ENCODE measurements at places on chromosomes 13 and 19. TPM values are rescaled to one million over a fixed set of nuclear protein-coding genes. Genes with fewer than 3 reads are reported as not detected.

Gene MATK
- total RNA-seq = 39.3 TPM

Gene PGLYRP1
- not detected for total RNA-seq

Gene LRG1
- 0.21 TPM for total RNA-seq

Gene ZNF823
- 4.1 TPM for total RNA-seq

Gene ZNF69
- total RNA-seq = 3.0 TPM

Gene ZNF66
- 7.3 TPM for total RNA-seq

Gene NTN5
- total RNA-seq = 0.06 TPM

Gene MYO1F
- 36.1 TPM for total RNA-seq

Gene PCSK4
- 1.3 TPM for total RNA-seq

Gene RAB20
- 2.3 TPM for total RNA-seq

Gene GPR4
- total RNA-seq = not detected

Gene CGB8
- total RNA-seq = not detected

Gene CXCL17
- total RNA-seq = not detected

Gene KASH5
- total RNA-seq = 0.19 TPM

Gene ADGRE3
- total RNA-seq = not detected

Gene SACS
- total RNA-seq = 51.3 TPM

Gene MTUS2
- total RNA-seq = not detected

Gene GRIK5
- total RNA-seq = 0.59 TPM

Gene DCT
- total RNA-seq = 0.11 TPM

Gene GIPR
- total RNA-seq = 2.8 TPM

Gene CHST8
- not detected for total RNA-seq

Gene LILRB5
- total RNA-seq = not detected

Gene TNFSF11
- total RNA-seq = 7.4 TPM

Gene LILRA2
- total RNA-seq = not detected

Gene OR10H4
- total RNA-seq = not detected

Gene GIPC1
- 31.8 TPM for total RNA-seq

Gene PLK5
- not detected for total RNA-seq

Gene PROZ
- not detected for total RNA-seq

Gene LAIR2
- 1.8 TPM for total RNA-seq

Gene ICAM5
- total RNA-seq = 2.2 TPM
